ENCODE measurements at places on chromosomes 1 and 21.

- DNase-seq: no peak
Measured at GRCh38 chr1:63843884-63844283, 70.1 kb downstream of the ROR1 start.

GRCh38 chr1:179510038-179510437 lies 65.7 kb downstream of the NPHS2 start:
- DNase-seq: no peak

GRCh38 chr1:113676524-113676923 lies 82.8 kb downstream of the PHTF1 start:
- no peak for DNase-seq

- no peak for DNase-seq
Measured at GRCh38 chr1:221069178-221069903, 190.1 kb downstream of the HLX start.

- no peak for DNase-seq
Measured at GRCh38 chr1:186272486-186272885, 102.6 kb downstream of the TPR start.

Data from stimulated activated CD4-positive, alpha-beta T cell treated with anti-CD3 and anti-CD28 coated beads, Interleukin-12 subunit alpha, Interleukin-12 subunit beta, amount 100 ng/mL, for 24 hours (primary cell).